ENCODE measurements at places on chromosomes 5 and 9. TPM values are rescaled to one million over a fixed set of nuclear protein-coding genes. Genes with fewer than 3 reads are reported as not detected.

DNA sequence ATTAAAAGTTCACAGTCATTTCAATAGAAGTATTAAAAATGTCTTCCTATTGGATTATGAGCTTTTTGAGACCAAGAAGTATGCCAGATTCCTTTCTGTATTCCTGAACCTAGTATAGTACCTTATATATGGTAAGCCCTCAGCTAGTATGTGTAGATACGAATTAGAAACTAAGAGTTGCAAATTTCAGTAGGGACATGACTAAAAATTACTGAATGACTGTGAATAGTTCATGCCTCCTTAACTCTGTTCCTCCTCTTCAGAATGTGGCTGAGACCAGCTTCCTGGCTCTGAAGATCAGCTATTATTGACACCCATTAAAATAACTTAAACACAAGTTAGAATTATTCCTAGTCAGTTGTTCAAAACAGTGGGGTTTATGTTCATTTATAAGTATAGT, 19.7 kb downstream of the KDM3B start:
- no peak for DNase-seq

- peak; percentile 82 for DNase-seq
Measured at GRCh38 chr5:40676613-40677343, 2.9 kb upstream of the PTGER4 start.

DNA sequence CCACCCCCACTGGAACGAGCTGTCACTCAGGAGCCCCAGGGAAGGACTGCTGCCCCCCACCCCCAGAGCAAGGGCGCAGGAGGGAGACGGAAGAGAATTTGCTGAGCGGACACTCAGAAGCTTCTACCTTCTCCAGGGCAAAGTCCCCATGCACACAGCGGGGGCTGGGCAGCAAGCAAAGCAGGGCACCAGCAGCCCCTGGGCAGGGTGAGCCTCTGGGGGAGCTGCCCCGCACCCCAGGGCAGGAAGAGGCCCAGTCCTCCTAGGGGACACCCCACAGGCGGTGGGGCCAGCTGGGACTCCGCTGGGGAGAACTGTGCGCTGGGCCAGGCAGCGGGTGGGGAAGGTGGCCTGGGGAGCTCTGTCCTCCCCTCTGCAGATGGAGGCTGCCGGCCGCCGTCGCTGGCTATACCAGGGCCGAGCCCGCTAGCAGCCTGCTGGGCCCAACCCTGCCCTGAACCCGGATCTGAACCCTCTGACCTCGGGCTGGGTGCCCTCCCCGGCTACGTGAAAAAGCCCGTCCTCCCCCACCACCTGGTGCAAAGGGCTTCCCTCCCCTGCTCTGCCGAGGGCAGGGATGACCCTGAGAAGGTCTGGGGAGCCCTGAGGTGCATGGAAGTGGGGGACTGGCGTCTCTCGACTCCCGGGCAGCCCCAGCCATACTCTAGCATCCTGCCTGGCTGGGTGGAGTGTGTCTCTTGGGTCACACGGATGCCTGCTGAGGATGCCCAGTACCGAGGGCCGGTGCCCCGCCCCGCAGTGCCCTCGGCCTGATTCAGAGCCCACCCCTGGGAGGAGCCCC, 597 bp upstream of the SLC34A3 start:
- no peak for DNase-seq

DNA sequence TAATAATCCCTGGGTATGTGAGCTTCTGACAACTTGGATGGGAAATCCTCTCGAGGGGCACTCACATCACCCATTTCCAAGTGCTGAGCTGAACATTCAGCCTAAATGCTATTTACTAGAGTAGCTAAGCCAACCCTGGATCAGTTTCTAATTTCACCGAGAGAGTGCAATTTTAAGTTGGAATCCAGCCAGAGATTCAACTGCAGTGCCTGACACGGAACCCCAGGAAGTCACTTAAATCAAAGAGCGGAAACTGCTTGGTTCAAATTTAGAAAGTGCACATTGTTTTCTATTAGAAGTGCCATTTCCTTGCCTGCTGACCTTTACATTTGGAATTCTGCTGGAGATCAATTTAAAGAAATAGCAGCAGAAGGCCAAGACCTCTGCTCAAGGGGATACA, 8.8 kb downstream of the SPRY4 start:
- peak; percentile 48 for DNase-seq

- peak; percentile 16 for DNase-seq
Measured at GRCh38 chr9:124098141-124098905, 86.8 kb downstream of the LHX2 start.

DNA sequence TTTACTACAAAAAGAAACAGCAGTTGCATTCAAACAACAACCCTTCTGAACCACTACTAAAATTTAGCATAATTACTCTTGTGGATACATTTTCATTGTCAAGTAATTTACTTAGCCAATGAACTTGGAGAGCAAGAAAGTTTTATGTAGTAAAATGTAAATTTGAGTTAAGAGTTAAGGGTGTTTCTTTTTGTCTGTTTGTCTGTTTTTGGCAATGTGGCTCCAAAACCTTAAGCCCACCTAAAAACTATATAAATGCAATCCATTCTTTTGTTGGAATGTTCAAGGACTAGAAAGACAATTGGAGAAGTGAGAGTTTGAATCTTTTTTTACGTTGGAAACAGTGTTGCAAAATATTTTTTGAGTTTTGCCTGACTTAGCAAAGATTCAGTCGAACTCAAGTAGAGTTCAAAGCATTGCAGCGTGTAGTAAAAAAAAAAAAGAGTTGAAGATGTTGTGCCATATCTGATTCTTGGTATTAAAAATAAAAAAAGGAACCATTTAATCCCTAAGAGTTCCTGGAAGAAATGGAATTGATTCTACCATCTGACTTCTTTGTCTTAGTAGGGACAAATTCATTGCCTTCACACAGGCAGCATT, 867 bp downstream of the SYK start:
- no peak for DNase-seq

PCDHA5 gene
- not detected for total RNA-seq

Data from fibroblast of lung (primary cell).